ENCODE measurements at places on chromosomes 2 and 18.
A peak's percentile ranks its signal among the peaks of the same experiment; 100 is the strongest.

GRCh38 chr2:70684846-70685622 lies 83.0 kb downstream of the ADD2 start:
- H3K4me3 ChIP-seq: no peak overlapping the region
- no peak for DNase-seq
- H3K36me3 ChIP-seq: no peaks in the 10 kb centered on the region

- no peak for DNase-seq
- H3K36me3 ChIP-seq: no peaks in the 10 kb centered on the region
- no peak overlapping the region for H3K27ac ChIP-seq
Measured at GRCh38 chr2:206452750-206453149, 9.4 kb downstream of the ADAM23 start.

- H3K27ac ChIP-seq: no peak overlapping the region
- peak; percentile 13 for DNase-seq
- H3K27me3 ChIP-seq: peaks cover 42% of the 10 kb centered on the region
Measured at GRCh38 chr18:79604205-79604912, 75.2 kb upstream of the CTDP1 start.

GRCh38 chr2:192741889-192742288 lies 547.2 kb upstream of the TMEFF2 start:
- no peak overlapping the region for H3K4me3 ChIP-seq
- DNase-seq: no peak
- H3K36me3 ChIP-seq: no peaks in the 10 kb centered on the region
- H3K27ac ChIP-seq: no peak overlapping the region
- H3K4me1 ChIP-seq: no peaks in the 10 kb centered on the region
